8988T (cell line): ENCODE measurements at places on chromosomes 16 and 17.

DNA sequence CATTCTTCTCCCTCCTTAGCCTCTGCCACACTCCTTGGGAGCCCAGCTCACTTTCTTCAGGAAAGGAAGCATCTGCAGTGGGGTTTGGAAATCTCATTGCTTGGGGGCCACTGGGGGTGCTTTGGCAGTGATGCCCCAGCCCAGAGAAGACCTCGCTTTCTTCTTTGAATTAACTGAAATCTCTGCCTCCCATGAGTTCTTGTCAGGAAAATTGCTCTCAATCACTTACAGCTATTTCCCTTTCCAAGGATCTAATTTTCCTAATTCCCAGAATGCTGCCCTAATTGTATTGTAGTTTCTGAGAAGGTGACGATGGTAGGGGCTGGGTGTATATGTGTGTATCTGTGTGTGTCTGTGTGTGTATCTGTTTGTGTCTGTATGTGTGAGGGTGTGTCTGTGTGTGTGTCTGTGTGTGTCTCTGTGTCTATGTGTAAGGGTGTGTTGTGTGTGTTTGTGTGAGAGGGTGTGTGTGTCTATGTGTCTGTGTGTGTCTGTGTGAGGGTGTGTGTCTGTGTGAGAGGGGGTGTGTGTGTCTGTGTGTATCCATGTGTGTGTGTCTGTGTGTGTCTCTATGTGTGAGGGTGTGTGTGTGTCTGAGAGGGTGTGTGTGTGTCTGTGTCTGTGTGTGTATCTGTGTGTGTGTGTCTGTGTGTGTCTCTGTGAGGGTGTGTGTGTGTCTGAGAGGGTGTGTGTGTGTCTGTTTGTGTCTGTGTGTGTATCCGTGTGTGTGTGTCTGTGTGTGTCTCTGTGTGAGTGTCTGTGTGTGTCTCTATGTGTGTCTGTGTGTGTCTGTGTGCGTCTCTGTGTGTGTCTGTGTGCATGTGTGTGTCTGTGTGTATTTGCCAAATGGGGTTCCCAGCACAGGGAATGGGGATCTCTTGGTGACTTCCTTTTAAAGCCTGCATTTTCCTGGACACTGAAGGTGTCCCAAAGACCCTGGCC, 83.5 kb upstream of the DNAJA2 start:
- no peak for DNase-seq

- no peak for DNase-seq
Observed at GRCh38 chr16:88999457-89000206, 22.6 kb upstream of the CBFA2T3 start.

- no peak for DNase-seq
Observed at GRCh38 chr16:1062895-1063294, 9.7 kb upstream of the SSTR5 start.

DNA sequence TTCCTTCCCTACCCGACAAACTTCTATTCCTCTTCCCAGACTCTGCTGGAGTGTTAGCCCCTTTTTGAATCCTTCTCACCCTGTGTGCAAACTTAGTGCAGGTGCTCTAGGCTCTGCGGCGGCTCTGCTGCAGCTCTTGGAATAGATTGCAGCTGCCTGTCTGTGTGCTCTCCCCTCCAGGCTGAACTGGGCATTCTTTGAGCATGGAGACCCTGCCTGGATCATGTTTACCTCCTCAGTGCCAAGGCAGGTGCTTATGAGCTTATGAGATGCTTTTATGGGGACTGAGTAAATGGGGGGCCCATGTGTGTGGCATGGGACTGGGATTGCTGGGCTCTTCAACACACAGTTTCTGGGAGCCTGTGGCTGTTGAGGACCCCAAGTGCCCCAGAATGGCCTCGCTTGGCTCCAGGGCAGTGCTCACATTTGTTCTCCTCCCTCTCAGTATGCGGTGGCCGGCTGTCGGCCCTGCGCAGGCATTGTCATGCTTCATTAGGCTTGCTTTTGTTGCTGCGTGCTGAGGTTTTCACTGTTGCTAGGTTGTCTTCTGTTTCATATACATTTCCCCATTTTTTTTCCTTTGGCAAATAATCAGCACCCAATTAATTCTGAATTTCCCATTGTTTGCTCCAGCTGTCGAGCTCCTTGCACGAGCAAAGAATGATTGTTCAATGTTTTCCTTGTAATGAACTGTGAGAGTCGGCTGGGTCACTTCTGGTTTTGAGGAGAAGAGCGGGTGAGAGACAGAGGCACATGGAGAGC, 185.5 kb upstream of the NLRP1 start:
- DNase-seq, result no peak

- no peak for DNase-seq
Observed at GRCh38 chr17:40351359-40352236, 12.9 kb downstream of the GJD3 start.

DNA sequence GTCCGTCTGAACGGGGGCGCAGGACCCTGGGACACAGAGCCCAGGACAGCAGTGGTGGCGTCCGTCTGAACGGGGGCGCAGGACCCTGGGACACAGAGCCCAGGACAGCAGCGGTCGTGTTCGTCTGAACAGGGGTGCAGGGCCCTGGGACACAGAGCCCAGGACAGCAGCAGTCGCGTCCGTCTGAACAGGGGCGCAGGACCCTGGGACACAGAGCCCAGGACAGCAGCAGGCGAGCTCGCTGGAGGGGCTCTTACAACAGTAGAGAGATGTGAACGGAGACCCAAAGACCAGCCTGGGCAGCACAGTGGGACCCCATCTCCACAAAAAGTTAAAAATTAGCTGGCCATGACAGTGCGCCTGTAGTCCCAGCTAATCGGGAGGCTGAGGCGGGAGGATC, 40.7 kb downstream of the LMF1 start:
- DNase-seq, result no peak

GRCh38 chr16:49822649-49823370, 33.1 kb downstream of the ZNF423 start:
- DNase-seq, result no peak

DNA sequence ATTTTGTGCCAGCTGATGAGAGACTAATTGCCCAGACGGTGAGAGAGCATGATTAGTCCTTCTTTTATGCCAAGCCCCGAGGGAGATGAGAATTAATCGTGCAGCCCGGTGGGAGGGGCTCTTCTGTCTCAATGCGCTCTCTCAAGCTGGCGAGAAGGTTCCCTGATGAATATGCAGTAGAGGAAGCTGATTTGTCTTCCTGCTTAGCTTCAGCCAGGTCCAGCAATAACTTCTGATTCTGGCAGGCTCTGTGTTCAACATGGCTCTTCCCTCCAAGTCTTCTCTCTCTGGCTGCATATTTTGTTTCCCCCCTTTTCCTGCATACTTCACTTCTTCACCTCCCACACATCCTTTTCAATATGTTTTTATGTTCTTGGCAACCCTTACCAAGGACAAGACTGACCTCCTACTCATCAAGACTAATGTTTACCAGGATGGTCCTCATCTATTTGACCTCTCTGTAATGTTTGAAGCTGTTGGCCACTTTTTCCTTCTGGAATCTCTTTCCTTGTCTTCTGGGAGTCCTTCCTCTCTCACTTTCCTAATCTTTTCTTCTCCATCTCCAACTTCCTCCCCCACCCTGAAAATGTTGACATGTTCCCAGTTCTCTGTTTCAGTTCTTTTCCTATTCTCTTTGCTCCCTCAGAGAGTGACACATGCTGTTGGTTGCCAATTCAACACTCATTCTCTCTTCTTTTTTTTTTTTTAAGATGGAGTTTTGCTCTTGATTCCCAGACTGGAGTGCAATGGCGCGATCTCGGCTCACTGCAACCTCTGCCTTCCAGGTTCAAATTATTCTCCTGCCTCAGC, 33.1 kb downstream of the ARL4D start:
- no peak for DNase-seq

GRCh38 chr17:67656494-67657203, 61.1 kb upstream of the NOL11 start:
- DNase-seq, result no peak

DNA sequence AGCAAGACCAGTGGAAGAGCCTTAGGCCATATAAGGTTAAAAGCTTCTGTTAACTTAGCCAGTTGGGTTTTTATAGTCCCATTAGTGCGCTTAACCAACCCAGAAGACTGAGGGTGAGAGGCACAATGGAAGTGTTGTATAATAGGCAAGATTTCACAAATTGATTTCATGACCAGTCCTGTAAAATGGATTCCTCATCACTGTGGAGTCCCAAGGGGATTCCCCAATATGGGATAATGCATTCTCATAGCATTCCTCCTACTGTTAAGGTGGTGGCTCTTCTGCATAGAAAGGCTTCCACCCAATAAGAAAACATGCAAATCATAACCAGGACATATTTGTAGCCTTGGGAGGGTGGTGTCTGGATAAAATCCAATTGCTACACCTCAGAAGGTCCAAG, 22.1 kb upstream of the B4GALNT2 start:
- no peak for DNase-seq

GRCh38 chr16:50299508-50300105, 33.3 kb downstream of the ADCY7 start:
- peak; percentile 37 for DNase-seq

DNA sequence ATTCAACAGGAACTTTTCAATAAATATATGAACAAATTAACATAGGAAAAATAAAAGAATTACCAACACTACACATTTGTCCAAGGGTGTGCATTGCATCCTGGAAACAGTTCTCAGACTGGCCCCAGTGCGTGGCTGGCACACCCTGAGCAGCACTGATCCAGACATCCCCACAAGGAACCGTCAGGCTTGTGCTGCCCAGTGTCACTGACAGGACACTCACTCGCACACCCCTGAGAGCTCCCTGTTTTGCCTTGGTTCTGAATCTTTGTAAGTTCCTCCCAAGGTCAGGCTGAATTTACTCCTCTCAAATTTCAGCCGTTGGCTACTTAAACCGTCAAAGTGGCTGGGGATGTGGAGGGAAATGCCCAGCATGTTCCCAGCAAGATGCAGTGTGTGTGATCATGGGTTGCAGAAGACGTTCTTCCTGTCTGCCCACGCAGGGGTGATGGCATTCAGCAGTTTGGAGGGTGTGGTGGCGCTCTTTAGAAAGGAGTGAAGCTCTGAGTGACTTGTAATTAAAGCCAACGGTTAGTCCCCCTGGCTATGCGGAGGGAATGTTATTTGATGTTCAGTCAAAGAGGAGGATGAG, 1.7 kb downstream of the MT2A start:
- no peak for DNase-seq

DNA sequence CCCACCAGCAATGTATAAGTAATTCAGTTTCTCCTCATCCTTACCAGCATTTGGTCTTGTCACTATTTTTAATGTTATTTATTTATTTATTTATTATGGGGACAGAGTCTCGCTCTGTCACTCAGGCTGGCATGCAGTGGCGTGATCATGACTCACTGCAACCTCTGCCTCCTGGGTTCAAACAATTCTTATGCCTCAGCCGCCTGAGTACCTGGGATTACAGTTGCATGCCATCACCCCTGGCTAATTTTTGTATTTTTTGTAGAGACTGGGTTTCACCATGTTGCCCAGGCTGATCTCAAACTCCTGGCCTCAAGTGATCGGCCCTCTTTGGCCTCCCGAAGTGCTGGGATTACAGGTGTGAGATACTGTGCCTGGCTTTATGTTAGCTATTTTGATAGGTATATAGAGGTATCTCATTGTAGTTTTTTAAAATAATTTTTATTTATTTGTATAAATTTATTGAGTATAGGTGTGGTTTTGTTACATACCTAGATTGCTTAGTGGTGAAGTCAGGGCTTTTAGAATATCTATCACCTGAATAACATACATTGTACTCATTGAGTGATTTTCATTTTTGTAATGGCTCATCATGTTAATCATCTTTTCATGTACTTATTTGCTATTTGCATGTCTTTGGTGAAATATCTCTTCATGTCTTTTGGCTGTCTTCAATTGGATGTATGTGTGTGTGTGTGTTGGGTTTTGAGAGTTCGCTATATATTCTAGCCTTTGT, 53.3 kb downstream of the TANC2 start:
- DNase-seq, result no peak

DNA sequence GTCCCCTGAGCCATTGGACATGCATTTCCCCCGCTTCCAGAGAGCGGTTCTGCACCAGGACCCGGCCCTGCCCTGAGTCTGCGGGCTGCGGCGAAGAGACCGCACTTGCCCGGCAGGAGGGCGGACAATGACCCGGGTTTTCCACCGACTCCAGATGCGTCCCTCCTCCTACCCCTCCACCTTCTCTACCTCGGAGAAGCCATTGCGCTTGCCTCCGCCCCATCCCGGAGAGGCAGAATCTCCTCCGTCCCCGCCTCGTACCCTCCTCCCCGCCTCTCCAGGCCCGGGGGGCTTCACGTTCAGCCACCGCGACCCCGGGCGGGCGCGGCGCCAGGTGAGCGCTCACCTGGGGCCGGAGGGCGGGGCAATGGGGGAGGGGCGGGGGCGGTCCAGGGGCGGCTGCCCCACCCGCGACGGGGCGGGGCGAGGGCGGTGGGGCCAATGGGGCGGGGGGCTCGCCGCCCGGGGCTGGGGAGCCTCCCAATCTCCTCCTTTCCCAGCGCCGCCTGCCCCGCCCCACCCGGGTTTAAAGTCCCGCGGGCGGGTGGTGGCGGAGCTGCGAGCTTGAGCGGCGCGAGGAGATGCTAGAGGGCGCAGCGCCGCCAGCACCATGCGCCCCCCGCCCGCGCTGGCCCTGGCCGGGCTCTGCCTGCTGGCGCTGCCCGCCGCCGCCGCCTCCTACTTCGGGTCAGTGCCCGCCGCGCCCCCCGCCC, at the start of gene WNT9B:
WNT9B (plus strand) TSS at position 555 of the 713 bp plus-strand sequence; CDS start at position 611, 56 bp downstream.
- peak; percentile 61 for DNase-seq

DNA sequence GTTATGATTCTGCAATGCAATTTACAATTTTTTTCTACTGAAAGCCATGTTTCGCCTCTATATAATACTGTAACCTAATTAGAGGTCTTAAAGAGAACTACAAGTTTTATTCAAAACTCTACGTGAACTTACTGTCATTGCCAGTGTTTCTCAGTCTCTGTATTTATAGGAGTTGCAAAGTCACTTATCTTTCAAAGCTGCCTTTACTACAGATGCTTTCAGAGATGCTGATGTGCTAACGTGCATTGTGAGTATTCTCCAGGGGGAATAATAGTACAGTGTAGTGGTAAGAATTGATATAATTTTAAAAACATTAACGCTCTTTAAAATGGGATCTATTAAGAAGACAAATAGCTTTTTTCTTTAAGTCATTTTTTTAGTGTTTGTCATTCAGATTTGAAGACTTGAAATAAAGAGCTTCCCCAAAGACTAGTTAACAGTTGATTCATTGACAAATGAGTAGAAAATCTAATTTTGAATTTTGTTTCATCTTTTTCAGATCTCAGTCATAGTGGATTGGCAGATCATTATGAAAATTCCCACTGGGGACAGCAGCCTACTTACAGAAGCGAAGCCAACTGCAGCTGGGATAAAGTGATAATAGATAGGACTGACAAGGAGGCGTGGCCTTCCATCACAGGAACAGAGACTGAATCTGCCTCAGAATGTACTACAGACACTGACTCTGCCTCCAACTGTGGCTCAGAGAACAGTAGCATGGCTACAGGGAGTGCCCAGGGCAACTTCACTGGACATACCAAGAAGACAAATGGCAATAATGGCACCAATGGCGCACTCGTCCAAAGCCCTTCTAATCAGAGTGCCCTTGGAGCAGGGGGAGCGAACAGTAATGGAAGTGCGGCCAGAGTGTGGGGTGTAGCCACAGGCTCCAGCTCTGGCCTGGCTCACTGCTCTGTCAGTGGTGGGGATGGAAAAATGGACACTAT, 79.9 kb downstream of the TMC6 start:
- no peak for DNase-seq

- no peak for DNase-seq
Observed at GRCh38 chr17:5592382-5592781, 8.1 kb upstream of the NLRP1 start.
